ENCODE measurements at places on chromosomes 7 and 10.

- DNase-seq = no peak
Measured at GRCh38 chr10:23324351-23324750, 20.2 kb downstream of the C10orf67 start.

GRCh38 chr7:133851411-133851810 lies 275.7 kb upstream of the LRGUK start:
- DNase-seq = no peak

DNA sequence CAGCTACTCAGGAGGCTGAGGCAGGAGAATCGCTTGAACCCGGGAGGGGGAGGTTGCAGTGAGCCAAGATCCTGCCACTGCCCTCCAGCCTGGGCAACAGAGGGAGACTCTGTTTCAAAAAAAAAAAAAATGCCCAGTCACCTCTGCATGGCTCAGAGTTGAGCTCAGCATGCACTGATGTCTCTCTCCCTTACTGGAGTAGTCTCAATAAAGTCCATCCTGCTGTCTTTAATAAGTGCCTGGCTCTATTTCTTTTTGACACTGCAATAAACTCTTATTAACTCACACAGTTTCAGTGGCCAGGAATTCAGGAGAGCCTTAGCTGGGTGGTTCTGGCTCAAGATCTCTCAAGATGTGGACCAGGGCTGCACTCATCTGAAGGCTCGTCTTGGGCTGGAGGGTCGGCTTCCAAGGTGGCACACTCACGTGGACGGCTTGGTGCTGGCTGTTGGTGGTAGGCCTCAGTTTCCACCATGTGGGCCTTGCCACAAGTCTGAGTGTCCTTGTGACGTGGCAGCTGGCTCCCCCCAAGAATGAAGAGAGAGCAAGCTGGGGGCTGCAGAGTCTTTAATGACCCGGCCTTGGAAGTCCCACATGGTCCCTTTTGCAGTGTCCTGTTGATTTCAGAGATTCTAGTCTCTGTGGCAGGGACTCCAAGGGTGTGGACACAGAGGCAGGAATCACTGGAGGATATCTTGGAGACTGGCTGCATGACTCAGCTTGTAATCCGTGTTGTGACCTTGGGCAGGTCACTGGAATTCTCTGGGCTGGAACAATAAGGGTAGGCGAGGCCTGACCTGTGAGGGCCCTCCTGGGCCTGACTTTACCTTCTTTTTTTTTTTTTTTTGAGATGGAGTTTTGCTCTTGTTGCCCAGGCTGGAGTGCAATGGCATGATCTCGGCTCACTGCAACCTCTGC lies 85.9 kb upstream of the KMT2C start:
- DNase-seq = no peak

GRCh38 chr7:32025381-32026082 lies 44.7 kb downstream of the PDE1C start:
- no peak for DNase-seq

All from hippocampal formation (tissue), 2 donors.